ENCODE measurements at places on chromosomes 4 and X. TPM values are rescaled to one million over a fixed set of nuclear protein-coding genes. Genes with fewer than 3 reads are reported as not detected.

DNA sequence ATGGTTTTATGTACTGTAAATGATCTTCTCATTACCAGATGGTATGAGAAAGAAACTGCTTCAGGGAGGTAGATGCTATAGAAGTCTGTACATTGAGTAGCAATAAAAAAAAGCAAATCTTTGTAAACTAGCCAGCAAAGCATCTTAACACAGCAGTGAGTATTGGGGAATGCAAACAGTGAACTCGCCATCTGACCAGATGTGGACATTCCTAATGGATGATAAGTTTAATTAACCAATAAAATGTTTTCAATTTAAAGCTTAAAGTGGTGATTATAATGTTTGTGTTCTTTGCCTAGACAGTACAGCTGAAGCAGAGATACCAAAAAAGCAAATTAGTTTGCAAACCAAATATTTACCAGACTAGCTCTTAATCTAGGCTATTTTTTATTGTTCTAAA, 1144.2 kb downstream of the FAT4 start:
- DNase-seq = no peak

LDOC1 gene
- 136 TPM for total RNA-seq

- DNase-seq = no peak
These were observed 454.2 kb downstream of the NLGN4X start for GRCh38 chrX:5774446-5774845.

SYTL5 gene
- total RNA-seq = not detected

DNA sequence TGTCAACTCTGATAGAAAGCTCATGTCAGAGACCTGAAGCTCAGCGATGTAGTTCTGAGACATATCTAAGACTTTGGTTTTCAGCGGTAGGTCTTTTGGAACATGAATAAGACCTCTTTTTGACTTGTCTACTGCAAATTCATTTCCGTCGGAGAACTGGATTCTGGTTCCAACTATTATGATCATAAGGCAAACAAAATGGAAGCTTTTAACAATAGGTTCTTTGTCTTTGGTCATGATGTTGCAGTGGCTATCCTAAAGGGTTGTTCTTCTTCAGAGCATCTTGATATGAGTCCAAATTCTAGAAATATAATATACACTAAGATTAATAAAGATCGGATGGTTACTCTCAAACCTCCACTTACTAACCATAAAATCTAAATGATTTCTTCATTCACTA, 24.6 kb upstream of the TLR1 start:
- DNase-seq = no peak

DNA sequence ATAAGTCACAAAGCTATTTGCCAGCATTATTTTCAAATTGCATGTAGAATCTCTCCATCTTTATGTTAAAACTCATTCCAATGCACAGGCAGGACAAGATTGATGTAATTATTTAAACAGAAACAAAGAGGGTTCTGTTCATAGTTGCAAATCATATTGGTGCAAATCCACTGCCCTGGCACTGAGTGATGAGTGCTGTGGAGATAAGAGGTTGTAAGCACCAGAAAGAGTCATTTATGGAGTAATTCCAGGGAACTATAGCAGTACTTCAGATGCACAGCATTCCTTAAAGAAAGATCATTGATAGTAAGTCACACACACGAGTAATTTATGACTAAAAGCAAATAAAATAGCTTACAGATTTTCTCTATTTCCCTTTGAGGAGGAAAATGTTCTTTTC, 337.7 kb upstream of the CTSO start:
- DNase-seq = no peak

DNA sequence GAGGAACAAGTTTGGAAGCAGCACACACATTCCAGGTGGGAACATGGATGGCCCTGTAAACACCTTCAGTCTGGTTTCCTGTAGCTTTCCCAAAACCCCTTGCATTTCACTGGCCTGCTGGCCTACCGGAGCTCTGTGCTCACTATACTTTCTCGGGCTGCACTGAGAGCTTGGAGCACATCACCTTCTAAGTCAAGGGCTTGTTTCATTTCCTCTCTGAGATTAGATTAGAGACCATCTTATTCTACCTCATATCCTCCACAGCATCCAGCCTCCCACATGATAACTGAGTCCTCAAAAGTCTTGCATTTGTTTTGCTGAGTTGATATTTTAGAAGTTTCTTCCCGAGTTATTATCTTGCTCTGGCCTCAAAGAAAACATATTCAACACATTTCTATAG, 147.7 kb downstream of the RASL11B start:
- DNase-seq = no peak

NPNT gene
- 354 TPM for total RNA-seq

NPFFR2 gene
- total RNA-seq = not detected

DNA sequence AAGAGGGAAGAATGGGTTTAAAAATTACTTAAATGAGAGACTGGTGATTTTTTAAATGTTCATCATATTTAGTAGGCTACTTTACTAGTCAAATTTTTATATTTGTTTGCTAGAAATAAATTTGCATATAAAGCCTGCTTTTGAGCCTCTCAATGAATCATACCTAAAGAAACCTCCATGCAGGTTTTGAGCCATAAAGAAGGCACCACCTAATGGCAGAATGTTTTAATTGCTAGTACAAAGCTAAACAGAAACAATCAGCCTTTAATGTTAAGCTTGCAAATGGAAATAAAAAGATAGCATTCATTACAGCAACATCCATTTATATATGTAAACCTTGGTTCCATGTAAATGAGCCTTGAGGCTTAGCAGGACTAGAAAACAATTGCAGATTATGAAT, 989.7 kb downstream of the CCSER1 start:
- no peak for DNase-seq

DNA sequence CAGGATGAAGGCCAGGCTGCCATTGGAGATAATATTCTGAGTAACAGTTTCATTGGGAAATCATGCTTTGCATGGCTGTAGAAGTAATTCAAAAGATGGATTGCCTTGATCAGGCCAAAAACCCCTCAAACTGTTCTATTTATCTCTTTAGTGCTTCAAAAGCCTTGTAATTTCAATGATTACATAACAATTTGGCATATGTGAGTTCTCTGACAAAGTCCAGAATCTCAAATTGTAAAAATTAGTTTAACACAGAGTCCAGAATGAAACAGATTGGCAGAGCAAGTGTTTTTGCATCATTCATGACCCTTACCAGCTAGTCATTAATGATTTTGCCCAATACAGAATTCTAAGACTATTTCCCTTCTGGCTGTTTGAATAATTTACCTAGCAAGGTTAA, 347.3 kb downstream of the SPRY1 start:
- no peak for DNase-seq

UGT8 gene
- total RNA-seq = 1.1 TPM

SSX4B gene
- total RNA-seq = not detected

- DNase-seq = no peak
These were observed 538.6 kb downstream of the ANKRD50 start for GRCh38 chr4:124173912-124174311.

GRCh38 chr4:978957-979701, 5.8 kb upstream of the DGKQ start:
- no peak for DNase-seq

GRCh38 chr4:74873545-74874301, 59.2 kb upstream of the PARM1 start:
- DNase-seq = no peak

DNA sequence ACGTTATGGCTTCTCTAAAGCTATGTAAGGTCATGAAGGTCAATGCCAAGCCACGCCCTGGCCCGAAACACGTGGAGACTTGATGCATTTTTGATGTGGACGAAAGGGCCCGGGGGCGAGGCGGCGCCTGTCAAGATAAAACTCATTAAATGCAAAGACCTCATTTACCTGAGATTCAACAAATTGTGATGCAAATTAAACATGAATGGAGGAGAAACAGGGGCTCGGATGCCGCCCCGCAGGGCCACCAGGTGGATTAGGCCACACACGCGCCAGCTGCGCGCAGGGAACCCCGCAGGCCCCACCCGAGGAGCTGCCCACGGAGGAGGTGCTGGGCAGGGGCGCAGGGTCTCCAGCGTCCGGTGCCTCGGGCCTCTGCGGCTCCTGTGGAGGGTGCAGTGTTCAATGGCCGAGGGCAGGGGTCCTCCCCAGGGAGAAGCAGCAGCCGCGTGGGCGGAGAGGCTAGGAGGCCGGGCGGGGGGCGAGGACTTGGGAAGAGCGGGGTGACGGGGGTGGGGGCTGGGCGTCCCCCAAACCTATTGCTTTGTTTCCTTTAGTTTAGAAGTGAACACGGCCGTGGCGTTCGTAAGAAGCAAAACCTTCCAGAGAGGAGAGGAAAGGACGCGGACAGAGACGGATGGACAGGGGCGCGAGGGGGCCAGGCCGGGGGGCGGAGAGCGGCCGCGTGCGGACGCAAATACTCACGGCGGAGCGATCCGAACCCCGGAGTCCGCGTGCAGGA, 40.4 kb downstream of the CPLX1 start:
- DNase-seq = peak; percentile 49

TRAM1L1 gene
- total RNA-seq = 1.0 TPM

GRCh38 chr4:154010371-154010770, 221.5 kb upstream of the SFRP2 start:
- no peak for DNase-seq

SHOX gene
- total RNA-seq = not detected

DNA sequence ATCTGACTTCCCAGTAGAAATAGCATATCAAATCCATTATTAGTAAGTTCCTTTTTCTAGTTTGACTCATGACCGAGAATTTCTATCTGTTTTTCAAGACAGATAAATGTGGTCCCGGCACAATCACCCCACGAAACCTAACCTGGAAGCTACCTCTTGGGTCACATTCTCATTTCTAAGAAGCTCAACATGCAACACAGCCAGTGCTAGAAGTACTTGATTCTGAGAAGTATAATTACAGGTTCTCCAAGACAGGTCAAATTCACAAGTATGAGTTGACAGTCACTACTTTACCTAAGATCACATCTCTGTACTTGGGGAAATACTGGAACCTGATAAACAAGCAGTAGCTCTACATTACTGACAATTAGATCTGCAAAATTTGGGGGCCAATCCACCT, 54.0 kb upstream of the PLAC1 start:
- DNase-seq = no peak

DNA sequence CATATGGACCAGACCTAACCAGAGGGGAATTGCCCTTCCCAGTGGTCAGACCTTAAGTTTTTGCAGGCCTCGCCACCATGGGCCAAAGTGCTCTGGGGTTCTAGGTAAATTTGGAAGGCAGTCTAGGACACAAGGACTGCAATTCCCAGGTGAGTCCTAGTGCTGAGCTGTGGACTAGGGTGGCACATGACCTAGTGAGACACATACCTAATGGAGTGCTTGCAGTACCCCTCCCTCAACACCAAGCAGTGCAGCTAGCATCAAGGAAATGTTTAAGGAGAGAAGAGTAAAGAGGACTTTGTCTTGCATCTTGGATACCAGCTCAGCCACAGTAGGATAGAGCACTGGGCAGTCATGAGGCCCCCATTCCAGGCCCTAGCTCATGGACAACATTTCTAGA, 60.8 kb downstream of the BRCC3 start:
- no peak for DNase-seq

DNA sequence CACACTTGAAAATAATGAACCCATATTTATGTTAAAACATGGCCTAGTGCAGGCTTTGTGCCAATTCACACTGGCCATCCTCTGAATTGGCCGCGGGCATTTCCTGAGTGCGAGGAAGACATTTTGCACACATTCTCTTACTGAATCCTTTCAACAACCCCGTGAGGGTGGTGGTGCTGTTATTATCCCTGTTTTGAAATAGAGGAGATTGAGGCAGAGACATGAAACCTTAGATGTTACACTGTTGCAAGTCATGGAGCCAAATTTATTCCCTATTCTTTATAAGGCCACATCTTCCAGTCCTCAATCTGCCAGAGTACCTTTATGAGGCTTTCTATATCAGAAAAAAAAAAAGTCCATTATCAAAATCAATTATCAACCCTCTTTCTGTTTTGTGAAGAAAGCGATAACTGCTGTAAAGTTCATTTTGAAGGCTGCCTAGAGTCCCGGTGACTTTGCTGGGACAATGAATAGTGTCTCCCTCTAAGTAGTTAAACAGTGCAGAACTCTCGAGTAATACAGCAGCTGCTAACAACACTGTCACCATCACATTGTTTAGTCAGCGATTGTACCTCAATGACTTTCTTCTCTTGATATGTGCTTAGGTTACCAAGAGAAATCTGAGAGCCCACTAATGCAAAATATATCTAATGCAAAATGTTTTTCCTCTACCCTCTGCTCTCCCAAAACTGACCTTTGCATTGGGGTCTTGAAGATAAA, 242.3 kb upstream of the PPARGC1A start:
- no peak for DNase-seq

GPRASP3 gene
- 4.8 TPM for total RNA-seq

TRIML2 gene
- total RNA-seq = not detected

TLR2 gene
- total RNA-seq = 55.7 TPM

DNA sequence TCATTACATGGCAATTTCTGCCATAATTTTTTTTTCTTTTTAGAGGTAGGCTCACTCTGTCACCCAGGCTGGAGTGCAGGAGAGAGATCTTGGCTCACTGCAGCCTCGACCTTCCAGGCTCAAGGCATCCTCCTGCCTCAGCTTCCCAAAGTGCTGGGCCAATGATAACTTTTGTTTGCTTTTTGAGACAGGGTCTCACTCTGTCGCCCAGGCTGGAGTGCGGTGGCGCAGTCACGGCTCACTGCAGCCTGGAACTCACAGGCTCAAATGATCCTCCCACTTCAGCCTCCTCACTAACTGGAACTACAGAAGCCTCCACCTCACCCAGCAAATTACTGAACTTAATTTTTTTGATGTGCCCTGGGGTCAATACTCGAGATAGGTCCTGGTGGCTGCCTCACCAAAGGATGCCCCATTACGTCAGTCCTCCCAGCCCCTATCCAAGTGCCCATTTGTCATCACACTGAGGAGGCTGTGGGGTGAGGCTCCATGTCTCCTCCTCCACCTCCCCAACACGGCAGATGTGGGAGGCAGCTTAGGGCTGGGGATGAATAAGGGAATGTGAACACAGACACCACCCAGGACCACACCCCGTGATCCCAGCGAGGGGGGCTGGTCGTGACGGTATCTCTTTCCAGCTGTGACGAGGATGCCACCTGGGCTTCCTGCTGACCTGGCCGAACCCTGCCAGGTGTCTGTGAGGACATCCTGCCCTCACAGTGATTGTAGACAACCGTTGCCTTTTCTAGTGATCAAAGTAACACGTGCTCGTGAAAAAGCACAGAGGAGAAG, 12.4 kb upstream of the NKX1-1 start:
- no peak for DNase-seq

DNA sequence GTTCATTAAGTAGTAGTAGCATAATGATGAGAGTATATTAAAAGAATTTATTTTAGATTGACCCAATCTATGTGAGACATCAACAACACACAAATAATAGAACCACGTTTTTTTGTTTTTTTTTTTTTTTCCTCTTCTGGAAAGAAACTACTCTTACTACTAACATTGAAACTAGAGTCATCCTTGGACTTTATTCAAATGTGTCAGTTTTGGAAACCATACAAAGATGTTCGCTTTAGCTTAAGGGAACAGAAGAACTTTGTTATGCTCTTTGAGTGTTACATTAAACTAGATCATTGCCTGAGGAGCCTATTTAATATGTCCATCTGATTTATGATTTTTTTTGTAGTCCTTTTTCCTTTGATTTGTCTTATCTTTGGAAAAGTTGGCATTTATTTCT, 166.7 kb downstream of the RPA4 start:
- no peak for DNase-seq

F11 gene
- 0.26 TPM for total RNA-seq

OTC gene
- 1.4 TPM for total RNA-seq

All from aorta (tissue), 5 donors.